ENCODE measurements at places on chromosomes 6 and 20.
A peak's percentile ranks its signal among the peaks of the same experiment; 100 is the strongest.

DNA sequence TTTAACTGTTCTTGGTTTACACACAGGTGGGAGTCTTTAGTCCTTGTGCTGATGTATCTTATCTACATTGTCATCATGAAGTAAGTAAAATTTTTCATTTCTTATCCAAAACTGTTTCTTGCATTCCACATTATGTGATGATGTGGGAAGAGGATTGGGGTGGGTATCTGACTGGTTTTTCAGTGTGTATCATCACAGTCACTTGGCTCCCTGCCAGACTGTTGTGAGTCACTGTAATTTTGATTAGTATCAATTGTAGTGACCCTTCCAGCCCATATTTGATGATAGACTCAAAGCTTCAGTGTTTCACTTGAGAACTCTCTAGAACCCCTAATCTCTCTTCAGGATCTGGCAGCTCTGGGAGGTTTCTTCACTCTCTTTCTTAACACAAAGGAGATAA lies 84.5 kb upstream of the RIN2 start:
- no peak for DNase-seq

- no peak for DNase-seq
These were observed 221.5 kb upstream of the DEFB112 start for GRCh38 chr6:50271266-50271665.

GRCh38 chr20:56453352-56453751 lies 15.1 kb upstream of the RTF2 start:
- no peak for DNase-seq

DNA sequence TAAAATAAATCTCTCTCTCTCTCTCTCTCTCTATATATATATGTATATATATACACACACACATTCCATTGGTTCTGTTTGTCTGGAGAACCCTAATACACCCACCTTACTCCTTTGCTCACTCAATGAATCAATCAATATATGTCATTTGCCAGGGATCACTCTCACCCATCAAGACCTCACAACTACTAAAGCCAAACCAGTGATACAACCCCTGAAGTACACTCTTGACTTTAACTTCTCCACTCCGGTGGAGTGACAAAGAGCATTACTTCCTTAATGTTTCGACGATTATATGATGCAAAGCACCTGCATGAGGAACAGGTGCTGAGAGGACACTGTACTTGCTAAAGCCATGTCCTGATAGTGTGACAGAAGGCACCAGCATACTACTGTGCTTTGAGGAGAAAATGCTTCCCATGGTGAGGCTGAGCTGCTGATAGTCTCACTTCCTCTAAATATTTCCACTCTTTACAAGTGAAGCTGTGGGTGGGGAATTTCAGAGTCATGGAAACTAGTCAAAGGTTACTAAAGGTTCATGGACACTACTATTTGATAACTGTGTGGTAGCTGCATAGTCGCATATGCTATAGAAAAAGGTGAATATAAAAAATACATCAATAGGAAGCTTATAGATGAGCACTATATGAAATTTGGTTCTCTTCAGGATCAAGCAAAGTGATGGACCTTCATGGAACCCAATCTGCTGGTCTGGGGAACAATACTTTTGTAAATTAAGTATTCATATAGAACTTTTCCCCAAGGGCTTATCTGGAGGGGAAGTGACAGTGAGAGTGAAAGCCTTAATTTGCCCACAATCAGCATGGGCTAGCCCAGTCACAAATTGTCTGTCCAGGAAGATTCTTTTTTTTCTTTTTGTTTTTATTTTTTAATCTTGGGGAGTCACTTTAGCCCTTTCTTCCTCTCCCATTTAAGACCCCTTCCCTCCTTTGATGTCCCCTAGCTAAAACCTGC lies 141.9 kb upstream of the NEDD9 start:
- no peak for DNase-seq

- DNase-seq = no peak
These were observed 89.3 kb upstream of the SLC22A23 start for GRCh38 chr6:3546121-3546520.

DNA sequence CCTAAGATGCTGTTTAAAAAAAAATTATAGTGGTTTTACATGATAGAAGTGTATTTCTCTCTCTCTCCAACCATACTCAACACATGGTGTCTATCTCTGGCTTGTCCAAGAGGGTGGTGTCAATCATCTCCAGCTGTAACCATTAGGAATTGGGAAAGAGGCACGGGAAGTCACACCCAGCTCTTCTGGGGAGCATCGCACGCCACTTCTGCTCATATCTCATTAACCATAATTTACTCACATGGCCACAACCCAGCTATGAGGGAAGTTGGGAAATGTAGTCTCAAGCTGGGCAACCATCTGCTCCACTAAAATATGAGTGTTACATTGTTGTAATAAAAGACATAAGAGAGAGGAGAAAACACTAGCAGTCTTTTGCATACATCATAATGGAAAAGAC lies 30.4 kb upstream of the TSHZ2 start:
- DNase-seq = no peak

DNA sequence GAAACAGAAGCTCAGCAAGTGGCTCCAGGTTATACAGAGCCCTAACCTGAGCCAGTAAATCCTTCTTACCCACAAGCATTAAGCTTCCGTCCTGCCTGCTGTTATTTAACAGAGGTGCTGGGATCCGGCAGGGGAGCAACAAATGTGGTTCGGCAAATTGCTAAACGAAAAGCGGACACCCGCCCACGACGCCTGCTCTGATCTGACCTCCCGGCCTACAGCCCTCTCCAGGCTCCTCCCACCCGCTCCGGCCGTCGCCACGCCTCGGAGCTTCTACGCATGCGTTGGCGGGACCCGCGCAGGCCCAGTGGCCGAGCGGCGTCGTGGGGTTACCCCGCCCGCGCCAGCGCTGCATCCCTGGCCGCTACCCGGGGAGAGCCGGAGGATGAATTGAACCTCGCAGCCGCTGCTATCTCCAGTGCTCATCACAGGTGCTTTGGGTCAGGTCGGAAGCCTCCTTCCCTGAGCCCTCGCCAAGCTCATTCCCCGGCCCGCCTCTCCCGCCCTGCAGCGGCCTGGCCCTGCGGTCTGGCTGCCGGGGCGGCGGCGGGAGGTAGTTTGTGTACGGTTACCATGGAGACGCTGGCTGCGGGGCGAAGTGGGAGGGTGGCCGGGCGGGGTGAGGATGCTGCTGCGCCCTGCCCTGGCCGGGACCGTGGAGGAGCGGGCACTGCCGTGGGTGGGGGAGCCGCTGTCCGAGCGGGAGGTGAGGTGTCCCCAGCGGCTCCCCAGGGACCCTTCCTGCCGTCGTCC lies at the start of gene ARMC2:
Gene ARMC2, plus strand, starts transcription at position 307 of the 753 bp plus-strand sequence. CDS start 5,846 bp downstream, outside the sequence.
- peak; percentile 84 for DNase-seq

GRCh38 chr6:15672291-15672690 lies 9.5 kb upstream of the DTNBP1 start:
- no peak for DNase-seq

DNA sequence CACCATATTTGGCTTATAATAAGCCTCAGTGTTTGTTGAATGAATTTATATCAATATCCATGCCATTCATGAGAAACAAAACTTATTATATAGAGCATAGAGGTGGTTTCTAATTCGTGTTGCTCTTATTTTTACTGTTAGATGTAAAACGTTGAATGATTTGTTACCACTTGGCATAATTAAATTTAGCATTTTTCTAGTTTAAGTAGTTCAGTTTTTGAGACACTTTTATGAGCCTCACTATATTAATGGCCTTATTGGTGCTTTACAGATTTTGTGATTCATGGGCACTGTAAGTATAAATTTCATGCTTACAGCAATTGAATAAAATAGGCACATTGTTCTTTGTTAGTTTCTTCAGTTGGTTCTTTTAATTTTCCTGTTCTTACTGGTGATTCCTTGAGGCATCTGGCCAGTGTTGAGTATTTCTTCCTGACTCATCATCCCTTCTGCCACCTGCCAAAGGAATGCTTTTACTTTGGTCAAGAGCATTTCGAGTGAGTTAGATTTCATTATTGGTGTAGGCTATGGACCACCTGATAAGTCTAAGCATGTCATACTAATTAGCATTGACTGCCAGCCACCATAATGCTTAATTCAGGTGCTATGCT lies 34.8 kb downstream of the CDKAL1 start:
- no peak for DNase-seq

DNA sequence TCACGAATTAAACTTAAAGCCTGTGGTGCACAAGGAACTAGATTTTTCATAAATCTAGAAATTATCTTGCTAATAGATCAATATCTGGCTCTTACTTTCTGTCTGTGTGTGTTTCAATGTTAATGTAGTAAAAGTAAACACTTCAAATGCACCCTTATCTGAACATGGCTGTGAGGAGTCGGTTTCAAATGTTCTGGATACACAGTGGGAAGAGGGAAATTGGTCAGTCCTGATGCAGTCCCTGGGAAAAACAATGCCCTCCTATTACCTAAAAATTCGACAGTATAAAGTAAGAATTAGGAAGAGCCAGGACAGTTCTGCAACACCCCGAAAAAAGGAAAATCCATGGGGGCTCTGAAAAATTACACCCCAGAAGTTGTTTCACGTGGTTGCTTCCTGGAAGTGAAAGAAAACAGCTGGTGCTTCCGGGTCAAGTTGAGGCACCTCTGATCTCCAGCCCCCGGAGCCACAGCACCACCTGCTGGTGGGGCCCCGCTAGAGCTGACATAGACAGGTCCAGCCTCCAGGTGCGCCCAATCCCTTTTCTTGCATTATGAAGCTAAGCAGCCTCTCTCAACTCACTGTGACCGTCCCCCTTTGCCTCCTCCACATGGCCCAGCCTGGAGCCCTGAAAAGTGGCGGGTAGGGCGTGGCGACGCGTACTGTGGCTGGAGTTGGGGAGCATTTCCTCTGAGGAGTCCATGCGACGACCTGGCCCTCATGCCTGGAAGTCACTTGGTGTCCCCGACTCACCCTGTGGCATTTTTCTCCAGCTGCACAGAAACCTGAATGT lies 8.3 kb downstream of the SEMG2 start:
- peak; percentile 34 for DNase-seq

GRCh38 chr6:47308198-47308517 lies 1.5 kb downstream of the TNFRSF21 start:
- no peak for DNase-seq

- DNase-seq = no peak
These were observed 73.3 kb upstream of the CENPW start for GRCh38 chr6:126266664-126267063.

DNA sequence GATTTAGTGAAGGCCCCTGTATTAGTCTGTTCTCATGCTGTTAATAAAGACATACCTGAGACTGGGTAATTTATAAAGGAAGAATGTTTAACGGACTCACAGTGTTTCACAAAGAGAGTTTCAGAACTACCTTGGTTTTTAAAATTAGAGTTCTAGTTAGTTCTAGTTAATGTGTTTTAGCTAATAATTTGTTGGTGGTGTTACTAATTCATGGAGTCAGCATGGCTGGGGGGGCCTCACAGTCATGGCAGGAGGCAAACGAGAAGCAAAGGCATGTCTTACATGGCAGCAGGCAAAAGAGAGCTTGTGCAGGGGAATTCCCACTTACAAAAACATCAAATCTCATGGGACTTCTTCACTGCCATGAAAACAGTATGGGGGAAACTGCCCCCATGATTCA lies 12.0 kb upstream of the SLC17A3 start:
- DNase-seq = no peak

GRCh38 chr20:50120935-50121693 lies 8.2 kb upstream of the UBE2V1 start:
- peak; percentile 28 for DNase-seq

- DNase-seq = no peak
These were observed 109.6 kb upstream of the MAP3K4 start for GRCh38 chr6:160882006-160882405.

GRCh38 chr6:6362056-6362840 lies 41.8 kb upstream of the F13A1 start:
- DNase-seq = no peak

- DNase-seq = no peak
These were observed 31.4 kb upstream of the CEP162 start for GRCh38 chr6:84258866-84259265.

DNA sequence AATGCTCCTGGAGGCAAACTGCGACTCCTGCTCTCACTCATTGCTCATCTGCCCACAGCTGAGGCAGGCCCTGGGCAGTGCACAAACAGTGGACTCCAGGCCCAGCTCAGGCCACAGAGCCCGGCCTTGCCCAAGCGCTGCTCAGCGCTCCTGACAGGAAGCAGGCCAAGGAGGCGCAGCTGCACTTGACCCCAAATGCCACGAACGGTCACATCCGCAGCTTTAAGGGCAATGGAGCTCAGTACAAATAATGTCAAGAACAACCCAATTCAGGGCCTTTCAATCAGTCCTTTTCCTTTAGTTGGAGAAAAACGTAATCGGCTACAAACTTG lies 33.8 kb downstream of the RRBP1 start:
- DNase-seq = no peak

- DNase-seq = no peak
These were observed 86.8 kb downstream of the RPP40 start for GRCh38 chr6:4916954-4917561.

DNA sequence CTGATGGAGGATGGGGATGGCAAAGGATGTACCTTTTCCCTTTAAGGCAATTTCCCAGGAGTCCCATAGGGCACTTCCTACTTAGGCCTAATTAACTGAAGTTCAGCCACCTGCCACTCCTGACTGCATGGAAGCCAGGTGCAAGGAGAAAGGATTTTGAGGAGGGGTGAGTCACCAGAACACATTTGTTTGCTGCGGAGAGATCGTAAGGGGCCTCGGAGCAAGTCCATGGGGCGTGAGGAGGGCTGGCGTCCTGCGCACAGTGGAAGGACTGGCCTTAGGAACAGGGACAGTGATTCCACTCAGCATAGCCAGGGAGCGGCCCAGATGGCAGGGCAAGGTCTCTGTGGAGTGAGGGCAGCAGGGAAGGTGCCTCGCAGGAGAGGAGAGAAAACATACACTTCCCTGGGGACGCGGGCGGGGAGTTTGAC lies 11.8 kb upstream of the MAP1LC3A start:
- DNase-seq = no peak

DNA sequence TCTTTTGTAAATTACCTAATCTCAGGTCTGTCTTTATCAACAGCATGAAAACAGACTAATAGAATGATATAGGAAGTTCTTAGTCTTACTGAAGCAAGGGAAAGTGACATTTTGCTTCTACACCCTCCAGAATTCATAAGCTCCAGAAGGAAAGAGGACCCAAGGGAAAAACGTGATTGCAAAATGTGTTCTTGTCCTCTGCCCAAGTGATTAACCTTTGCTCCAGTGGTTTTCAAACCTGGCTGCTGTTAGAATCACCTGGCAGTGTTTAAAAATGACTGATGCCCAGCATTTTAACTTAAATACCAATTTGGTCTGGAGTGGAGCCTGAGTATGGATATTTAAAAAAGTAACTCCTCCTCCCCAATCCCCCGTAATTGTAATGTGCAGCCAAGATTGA lies 191.4 kb downstream of the SLC16A10 start:
- no peak for DNase-seq

GRCh38 chr20:47118641-47119040 lies 224.0 kb downstream of the EYA2 start:
- no peak for DNase-seq
